ENCODE measurements at places on chromosomes 3 and 15.

GRCh38 chr15:89359471-89360293 is 25.1 kb upstream of the POLG start:
- no peak for DNase-seq

- no peak for DNase-seq
These were observed 67.2 kb downstream of the NCEH1 start for GRCh38 chr3:172643506-172644179.

DNA sequence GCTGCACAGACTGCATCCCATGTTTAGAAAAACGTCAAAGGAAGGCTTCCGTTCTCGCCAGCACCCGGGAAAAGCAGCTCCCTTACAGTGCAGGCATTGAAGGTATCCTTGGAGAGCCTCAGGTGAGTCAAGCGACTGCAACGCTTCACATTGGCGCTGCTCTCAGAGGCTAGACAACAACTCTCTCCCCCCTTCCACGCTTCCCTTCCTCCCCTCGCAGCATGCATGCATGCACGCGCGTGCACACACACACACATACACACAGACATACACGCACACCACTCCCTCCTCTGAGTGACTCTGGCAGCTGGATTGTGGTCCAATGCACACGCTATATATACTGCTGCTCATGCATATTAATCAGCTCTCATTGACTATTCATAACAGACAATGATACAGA is 191.1 kb downstream of the PDZRN3 start:
- DNase-seq: no peak

DNA sequence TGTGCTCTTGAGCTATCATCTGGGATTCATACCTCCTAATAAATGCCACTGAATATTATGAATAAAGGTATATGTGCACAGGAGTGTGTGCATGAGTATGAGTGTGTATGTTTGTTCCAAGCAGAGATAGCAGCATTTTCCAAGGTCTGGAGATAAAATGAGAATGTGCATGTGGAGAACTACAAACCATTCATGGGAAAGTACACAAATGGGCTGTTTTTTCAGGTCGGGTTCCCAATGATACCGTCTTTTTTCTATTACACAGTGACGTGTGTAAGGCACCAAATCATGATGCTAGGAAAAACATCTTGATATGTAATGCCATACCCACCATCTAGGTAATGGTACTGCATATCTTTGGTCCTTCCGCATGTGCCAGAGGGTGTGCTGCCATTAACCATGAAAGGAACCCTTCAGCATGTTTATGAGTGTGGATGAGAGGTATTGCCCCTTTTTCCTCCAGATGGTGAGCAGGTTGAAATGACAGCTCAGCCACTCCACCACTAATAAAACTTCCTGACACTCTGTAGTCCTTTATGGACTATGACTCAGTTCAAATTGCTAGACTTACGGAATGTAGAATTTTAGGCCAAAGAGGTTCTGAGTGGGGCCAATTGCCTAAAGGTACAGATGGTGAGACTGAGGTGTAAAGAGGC is 36.4 kb upstream of the COPB2 start:
- DNase-seq: no peak

- DNase-seq: no peak
These were observed 16.0 kb downstream of the ROBO2 start for GRCh38 chr3:77055841-77056341.

- no peak for DNase-seq
These were observed 13.4 kb downstream of the MAP4 start for GRCh38 chr3:48002787-48003186.

DNA sequence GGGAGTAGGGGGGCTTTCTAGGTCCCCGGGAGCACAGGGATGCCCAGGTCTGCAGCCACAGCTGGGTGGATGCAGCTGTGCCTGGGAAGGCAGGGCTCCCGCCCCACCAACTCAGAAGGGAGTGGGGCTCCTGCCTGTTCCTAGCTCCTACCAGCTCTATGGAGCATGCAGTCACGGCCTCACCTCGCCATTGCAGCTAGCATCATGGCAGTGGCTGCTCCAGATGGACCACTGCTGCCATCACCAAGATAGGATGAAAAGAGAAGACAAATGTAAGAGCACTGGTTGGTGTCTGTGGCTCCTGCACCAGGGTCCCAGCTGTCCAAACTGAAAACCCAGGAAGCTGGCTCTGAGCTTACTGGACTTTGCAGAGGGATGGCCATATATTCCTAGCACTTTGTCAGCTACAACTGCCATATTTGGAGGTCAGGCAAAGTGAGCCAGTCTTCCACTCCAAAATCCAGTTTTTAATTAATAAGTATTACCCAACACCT is 3.0 kb upstream of the LIMD1 start:
- DNase-seq: no peak

- no peak for DNase-seq
These were observed 34.6 kb downstream of the RLBP1 start for GRCh38 chr15:89186803-89187202.

DNA sequence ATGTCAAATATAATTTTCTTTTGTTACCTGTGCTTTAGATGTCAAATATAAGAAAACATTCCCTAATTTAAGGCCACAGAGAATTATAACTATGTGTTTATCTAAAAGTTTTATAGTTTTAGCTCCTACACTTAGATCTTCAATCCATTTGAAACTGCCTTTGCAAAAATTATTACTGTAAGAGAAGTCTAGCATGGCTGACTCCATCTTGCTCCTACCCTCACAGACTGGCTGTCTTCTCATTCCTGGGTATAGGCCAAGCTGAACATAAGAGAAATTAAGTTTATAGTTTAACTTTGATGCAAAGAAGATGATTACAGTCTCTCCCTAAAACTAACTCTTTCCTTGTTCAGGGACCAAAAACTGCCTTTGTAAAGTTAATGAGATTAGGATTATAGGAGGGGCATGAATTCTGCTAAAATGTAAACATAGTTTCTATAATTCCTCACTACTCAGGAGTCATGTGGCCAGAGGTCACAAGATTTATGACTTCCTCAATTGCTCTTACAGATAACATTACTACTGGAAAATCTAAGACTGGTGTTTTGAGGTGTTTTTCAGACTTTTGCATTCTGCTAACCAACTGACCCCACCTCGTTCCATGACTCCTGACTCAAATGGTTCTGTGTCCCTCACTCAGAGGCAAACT is 184.0 kb downstream of the BCHE start:
- DNase-seq: no peak

- peak; percentile 81 for DNase-seq
These were observed 18.7 kb upstream of the PTPN9 start for GRCh38 chr15:75597667-75598341.

DNA sequence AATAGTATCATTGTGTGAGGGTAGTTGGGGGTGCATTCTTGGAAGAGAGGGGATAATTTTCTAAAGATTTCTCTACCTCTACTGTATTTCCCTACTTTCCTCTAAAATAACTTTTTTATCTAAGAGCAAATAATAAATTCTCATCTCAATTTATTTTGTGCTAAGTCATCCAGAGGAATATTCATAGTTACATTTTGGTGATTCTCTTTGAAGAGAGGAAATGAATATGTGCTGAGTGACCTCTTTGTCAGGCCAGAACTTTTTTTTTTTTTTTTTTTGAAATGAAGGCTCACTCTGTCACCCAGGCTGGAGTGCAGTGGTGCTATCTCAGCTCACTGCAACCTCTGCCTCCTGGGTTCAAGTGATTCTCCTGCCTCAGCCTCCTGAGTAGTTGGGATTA is 15.1 kb upstream of the CCDC80 start:
- no peak for DNase-seq

DNA sequence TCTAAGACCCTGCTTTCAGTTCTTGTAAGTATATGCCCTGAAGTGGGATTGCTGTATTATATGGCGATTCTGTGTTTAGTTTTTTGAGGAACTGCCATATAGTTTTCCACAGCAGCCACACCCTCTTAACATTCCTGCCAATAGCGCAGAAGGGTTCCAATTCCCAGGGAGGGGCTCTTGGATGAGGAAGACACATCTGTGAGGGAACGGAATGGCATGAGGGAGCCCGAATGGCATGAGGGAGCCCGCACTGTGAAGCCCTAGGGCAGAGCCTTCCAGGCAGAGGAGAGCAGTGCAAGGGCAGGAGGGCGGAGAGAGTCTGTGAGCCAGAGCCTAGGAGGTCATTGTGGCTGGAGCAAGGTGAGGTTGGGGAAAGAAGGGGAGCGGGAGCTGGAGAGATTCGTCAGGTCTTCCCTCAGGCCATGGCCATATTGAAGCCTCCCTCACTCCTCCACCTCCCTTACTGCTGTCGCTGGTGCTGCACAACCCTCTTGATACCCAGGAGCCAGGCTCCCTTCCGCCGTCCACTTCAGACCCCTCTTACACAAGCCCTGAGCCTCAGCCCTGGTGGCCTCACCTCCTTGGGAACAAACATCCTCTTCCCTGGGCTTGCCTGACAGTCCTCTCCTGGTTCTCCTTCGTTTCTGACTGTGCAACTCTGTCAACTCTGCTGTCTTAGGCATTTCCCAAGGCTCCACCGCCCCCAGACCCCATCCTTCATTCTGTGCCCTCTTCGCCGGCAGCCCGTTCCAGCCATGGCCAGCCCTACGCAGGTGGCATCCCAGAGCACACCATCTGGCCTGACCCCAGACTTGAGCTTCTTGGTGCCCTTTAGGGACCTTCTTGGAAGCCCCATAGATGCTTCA is 51.4 kb downstream of the FGD5 start:
- no peak for DNase-seq
